HFF-Myc (cell line): ENCODE measurements at places on chromosomes 3 and 15.

- no peak for DNase-seq
These were observed 69.3 kb downstream of the NTRK3 start for GRCh38 chr15:88187195-88187594.

- no peak for DNase-seq
These were observed 52.5 kb downstream of the SH3BP5 start for GRCh38 chr3:15279671-15280402.

DNA sequence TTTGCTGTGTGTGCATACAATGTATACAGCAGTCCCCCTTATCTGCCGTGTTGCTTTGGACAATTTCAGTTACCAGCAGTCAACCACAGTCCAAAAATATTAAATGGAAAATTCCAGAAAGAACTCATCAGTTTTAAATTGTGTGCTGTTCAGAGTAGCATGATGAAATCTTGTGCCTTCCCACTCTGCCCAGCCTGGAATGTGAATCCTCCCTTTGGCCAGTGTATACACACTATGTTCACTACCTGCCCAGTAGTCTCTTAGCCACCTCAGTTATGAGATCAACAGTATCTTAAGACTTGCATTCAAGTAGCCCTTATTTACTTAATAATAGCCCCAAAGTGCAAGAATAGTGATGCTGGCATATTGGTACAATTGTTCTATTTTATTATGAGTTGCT, 133.6 kb upstream of the ABHD17C start:
- no peak for DNase-seq

DNA sequence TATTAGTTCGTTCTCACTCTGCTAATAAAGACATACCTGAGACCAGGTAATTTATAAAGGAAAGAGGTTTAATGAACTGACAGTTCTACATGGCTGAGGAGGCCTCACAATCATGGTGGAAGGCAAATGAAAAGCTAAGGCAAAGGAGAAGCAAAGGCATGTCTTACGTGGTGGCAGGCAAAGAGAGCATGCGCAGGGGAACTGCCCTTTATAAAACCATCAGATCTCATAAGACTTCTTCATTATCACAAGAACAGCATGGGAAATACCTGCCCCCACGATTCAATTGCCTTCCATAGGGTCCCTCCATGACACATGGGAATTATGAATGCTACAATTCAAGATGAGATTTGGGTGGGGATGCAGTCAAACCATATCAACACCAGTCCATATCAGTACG, 133.5 kb downstream of the ZNF621 start:
- DNase-seq, result no peak

DNA sequence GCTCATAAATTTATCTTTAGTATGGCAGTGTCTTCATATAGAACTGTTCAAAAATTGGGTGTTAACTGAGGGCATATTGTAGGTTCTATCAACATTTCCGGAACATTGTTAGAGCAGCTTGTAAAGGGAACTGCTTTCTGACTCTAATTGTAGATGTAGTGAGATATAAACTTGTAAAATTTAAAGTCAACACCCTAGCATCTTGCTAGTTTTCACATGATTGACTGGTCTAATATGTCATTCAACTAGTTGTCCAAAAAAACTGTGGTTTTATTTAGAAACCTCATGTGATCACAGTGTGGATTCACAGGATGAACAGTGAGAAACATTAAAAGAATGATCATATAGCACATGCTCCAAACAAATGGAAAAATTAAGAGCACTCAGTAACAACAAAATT, 607.4 kb downstream of the ROBO1 start:
- DNase-seq, result no peak

DNA sequence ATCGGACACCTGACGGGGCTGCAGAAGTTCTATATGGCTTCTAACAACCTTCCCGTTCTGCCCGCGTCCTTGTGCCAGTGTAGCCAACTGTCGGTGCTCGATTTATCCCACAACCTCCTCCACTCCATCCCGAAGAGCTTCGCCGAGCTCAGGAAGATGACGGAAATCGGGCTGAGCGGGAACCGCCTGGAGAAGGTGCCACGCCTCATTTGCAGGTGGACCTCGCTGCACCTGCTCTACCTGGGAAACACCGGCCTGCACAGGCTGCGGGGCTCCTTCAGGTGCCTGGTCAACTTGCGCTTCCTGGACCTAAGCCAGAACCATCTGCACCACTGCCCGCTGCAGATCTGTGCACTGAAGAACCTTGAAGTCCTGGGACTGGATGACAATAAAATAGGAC, 9.8 kb upstream of the LRRC34 start:
- no peak for DNase-seq

GRCh38 chr3:141228395-141228794, 3.2 kb upstream of the PXYLP1 start:
- no peak for DNase-seq

- DNase-seq, result no peak
These were observed 4.1 kb upstream of the CLPX start for GRCh38 chr15:65189102-65189740.

DNA sequence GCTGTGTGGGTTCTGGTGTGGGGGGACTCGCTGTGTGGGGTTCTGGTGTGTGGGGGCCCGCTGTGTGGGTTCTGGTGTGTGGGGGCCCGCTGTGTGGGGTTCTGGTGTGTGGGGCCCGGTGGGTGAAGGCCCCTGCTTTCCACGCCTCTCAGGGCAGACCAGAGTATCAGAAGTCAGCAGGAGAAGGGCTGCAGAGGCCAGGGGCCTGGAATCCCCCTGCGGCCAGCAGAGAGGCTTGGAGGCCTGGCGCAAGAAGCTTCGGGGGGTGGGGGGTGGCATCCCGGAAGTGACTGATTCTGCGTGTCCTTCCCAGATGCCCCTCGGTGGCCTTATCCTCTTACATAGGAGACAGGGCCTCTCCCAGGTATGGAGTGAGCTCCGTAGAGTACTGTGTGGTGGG, 37.4 kb downstream of the TNK2 start:
- no peak for DNase-seq

DNA sequence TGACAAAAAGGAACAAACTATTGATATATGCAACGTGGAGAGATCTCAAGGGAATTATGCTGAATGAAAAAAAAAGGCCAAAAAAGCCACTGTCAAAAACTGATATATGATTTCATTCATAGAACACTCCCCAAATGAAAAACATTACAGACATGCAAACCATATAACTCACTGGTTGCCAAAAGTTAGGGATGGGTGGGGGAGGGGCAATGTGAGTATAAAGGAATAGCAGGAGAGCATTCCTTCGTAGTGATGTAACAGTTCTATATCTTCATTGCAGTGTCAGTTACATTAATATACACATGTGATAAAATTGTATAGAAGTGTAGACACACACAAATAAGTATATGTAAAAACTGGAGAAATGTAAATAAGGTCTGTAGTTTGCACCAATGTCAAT, 12.2 kb downstream of the GBE1 start:
- DNase-seq, result no peak

DNA sequence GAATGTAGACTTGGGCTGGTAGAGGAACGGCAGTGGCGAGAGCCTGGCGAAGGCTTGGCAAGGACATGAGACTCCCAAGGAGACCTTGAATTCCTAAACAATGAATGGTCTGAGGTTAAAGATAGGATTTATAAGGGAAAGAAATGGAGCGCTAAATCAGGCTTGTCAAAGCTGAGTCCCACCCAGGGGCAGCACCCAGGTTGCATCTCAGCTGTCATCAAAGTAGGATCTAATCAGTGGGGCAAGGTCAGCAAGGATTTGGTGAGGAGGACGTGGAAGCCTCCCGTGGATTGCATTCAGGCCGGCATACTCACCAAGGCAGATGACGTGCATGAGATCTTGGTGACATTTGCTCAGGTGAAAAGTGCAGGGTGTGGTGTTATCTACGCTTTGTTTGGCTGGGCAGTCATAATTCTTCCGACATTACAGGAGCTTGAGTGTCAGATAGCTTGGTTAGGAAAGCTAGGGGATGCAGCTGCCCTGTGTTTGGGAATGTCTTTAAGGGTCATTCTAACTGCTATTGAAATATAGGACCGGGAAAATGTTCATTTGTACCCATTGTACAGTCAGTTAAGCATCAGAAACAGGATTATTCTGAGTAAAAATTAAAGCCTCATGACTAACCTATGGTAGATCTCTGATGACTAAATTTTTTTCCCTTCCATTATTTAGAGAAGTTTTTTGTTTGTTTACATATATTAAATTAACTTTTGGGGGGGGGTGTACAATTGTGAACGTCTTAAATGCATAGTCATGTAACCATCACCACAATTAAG, 99.4 kb upstream of the TSC22D2 start:
- DNase-seq, result no peak

- DNase-seq, result no peak
These were observed 116.7 kb downstream of the LIPC start for GRCh38 chr15:58548308-58549012.

GRCh38 chr3:17030438-17030837, 145.7 kb downstream of the PLCL2 start:
- no peak for DNase-seq

DNA sequence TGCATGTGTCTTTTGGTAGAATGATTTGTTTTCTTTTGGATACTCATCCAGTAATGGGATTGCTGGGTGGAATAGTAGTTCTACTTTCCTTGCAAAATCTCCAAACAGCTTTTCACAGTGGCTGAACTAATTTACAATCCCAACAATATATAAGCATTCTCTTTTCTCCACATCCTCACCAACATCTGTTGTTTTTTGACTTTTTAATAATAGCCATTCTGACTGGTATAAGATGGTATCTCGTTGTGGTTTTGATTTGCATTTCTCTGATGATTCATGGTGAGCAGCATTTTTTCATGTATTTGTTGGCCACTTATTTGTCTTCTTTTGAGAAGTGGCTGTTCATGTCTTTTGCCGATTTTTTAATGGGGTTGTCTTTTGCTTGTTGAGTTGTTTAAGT, 55.8 kb downstream of the ST8SIA2 start:
- DNase-seq, result no peak

DNA sequence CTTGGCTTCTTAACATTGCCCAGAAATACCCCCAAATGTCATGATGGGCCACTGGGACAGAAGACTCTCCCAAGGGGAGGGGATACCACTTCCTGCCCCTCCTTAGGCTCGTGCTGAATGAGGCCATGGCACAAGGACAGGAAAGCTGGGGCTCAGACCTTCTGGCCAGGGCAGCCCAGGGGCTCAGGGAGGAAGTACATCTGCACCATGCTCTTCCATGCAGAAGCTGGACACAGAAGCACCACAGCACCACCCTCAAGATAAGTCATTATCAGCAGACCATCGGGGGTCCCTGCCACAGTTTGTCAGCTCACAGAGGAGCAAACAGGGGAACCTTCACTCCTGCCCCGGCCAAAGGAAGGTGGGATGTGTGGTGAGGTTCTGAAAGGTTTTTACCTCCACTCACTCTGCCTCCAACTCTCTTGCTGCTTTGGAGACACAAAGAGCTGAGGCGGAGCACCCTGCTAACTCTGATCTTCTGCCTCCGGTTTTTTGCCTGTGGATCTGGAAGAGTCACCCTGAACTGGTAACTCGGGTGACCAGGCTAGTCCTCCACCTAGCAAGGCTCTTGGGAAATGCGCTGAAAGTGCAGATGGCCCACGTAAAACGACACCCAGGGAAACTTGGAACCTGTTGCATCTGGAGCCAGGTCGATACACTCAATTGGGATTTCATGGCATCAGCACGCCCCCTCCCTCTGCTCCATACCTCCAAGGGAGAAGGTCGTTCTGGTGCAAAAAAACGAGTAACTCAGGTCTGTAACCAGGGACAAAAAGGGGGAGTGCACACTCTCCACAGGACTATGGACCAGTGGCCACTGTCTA, 8.3 kb downstream of the BMF start:
- no peak for DNase-seq

- no peak for DNase-seq
These were observed 79.3 kb upstream of the SLC24A5 start for GRCh38 chr15:48041454-48041853.

DNA sequence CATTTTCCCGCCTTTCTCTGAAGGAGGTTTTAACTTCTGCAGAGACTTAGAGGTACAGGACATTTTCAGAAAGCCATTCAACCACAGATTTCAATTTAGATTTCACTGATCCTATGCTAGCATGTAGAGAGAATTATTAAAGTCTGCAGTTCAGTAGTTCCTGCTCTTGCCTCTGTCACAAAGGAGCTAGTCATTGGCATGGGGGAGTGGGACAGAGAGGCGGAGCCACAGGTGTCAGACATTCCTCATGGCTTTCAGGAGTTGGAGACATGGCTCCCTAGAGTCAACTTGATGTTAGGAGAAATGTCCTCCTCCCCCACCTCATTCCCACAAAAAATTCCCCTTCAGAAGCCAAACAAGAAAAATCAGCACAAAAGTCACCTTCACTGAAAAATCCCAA, 66.0 kb upstream of the SIAH2 start:
- DNase-seq, result no peak

GRCh38 chr3:39086144-39086543, 21.3 kb downstream of the GORASP1 start:
- no peak for DNase-seq

DNA sequence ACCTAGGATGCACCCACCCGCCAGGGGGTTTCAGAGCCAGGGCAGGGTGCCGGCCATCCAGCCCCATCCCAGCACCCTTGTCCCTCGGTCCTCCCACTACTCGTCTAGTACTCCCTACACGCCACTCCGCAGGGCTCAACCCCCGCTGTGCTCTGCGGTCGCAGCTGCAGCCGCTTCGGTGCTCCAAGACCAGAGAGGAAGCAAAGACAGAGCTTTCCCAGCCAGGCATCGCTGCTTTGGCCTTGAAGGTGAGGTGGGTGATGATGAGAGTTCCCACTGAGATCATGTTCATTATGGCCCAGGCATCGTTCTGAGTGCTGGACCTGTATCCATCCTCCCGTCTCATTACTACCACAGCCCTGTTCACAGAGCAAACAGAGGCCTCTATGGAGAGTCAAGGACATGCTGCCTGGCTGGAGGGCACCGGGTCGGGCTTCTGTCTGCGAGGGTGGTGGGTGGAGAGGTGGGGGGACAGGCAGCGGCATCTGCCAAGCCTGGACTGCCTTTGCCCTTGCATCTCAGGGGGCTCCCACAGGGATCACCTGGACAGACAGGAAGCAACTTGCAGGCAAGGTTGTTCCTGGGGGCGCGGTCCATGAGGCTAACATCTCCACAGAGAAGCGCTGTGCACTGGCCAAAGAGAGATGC, 66.9 kb downstream of the KLF13 start:
- DNase-seq, result no peak

DNA sequence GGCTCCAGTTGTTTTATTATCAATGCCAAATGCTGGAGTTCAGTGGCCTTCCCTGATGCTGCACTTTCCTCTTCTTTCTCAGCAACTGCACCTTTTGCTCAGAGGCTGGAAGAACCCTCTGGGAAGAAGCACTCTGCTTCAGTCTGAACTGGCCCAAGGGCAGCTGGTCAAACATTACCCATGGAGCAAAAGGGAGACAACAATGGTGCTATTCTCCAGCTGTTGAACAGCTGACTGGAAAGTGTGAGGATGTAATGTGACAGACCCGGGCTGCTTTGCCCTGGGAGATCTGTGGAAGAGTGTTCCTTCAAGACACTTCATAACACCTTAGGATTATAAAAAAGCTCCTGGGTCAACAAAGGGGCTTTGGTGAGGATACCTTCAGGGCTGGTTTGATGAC, 84.9 kb downstream of the EPHB1 start:
- no peak for DNase-seq

GRCh38 chr3:181056136-181056732, 66.7 kb upstream of the DNAJC19 start:
- DNase-seq, result no peak

- DNase-seq, result no peak
These were observed 153.0 kb upstream of the CNTN4 start for GRCh38 chr3:1945698-1946097.

GRCh38 chr15:87744815-87745214, 511.7 kb downstream of the NTRK3 start:
- no peak for DNase-seq
